ENCODE measurements at places on chromosomes 5 and 9.

GRCh38 chr5:3481175-3481574, 114.5 kb upstream of the IRX1 start:
- DNase-seq: no peak

GRCh38 chr5:170522211-170523141, 18.7 kb downstream of the KCNIP1 start:
- DNase-seq: no peak

- no peak for DNase-seq
These were observed 28.6 kb upstream of the SELENOP start for GRCh38 chr5:42840269-42840668.

DNA sequence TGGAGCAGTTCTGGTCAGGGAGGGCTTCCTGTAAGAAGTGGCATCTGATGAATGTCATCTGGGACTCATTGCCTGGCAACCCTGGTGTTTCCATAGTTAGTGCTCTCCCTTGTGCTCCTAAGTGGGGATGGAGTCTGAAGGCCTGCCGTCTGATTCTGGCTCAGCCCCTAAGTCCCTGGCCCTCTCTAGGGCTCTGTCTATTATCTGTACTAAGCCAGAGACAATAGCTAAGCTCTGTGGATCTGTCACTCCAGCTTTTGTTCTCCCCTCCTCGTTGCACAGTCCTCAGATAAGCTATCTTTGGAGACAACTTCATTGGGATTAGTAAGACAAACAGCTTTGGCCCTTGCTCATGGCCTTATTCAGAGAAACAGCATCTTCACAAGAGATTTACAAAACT, 30.6 kb upstream of the TTC1 start:
- DNase-seq: no peak

GRCh38 chr9:2602704-2603116, 18.9 kb upstream of the VLDLR start:
- no peak for DNase-seq

GRCh38 chr5:54177058-54177457, 133.3 kb downstream of the ARL15 start:
- no peak for DNase-seq

- no peak for DNase-seq
These were observed 59.3 kb downstream of the SLC22A5 start for GRCh38 chr5:132428484-132429462.

Measured in CD4-positive, alpha-beta T cell treated with Interleukin-6 at 100 ng/mL for 8 hours (primary cell).